GM12892 (cell line): ENCODE measurements at places on chromosomes 4 and X.

DNA sequence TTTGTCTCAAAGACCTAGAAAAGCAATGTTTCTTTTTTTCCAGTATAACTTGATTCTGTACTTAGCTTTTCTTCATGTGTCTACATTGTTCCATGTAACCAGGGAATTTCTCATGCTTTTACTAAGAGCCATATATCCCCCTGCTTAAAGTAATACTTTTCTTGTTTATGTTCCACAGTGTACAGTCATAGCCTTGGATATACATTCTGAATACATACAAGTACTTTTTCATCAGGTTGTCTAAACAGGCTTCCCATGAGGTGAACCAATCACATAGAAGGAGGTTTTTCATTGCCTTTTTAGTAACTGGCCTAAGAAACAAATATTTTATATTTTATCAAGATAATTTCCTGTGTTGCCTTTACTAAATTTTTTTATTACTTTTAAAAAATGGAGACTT lies 52.8 kb downstream of the SLC2A9 start:
- no peak for DNase-seq

DNA sequence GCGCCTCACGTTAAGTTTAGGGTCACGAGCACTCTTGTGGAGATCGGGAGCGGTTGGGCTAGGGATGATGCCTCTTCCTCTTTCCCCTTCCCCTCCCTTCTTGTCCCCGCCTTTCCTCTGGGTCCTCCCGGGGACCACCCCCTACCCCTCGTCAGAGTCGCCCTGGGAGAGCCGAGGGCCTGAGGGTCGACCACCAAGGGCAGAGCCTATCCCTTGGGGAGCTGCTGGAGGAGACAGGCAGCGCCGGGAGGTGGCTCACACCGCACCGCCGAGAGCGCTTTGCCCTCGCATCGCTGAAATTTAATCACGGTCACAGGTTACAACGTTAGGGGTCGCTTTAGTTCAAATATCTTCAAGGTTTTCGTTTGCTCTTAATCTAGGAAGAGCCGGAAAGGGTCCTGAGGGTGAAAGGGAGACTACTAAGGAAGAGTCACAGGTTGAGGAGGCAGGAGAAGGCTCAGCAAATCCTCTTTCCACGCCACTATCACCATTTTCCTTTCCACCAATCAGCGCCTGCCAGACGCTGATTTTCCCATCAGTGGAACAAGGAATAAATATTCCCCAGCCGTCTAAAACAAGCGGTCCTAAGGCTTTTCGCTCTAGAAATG lies 528 bp upstream of the SNCA start:
- no peak for DNase-seq

DNA sequence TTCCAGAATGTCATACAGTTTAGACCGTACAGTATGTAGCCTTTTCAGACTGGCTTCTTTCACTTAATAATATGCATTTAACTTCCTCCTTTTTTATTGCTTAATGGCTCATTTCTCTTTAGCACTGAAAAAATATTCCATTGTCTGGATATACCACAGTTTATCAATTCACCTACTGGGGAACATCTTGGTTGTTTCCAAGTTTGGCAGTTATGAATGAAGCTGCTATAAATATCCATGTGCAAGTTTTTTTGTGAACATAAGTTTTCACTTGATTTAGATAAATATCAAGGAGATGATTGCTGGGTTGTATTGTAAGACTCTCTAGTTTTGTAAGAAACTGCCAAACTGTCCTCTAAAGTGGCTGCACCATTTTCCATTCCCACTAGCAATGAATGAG lies 375.5 kb downstream of the PCDH18 start:
- no peak for DNase-seq

DNA sequence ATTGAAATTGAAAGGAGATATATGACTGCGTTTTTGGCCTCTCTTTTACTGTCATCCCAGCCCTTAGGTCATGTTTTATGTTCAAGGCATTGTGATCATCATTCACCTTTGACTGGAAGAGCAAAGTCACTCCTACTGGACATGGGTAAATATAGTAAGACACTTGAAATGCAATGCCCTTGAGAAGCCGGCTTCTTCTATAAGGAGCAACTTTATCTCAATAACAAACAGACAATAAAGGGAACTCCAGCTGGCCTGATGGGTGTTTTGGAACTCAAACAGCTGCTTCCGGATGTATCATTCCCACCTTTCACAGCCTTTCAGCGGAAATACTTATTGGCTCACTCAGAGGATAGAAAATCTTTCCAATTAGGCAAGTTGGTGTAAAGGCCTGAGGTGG lies 65.1 kb upstream of the C4orf54 start:
- no peak for DNase-seq

DNA sequence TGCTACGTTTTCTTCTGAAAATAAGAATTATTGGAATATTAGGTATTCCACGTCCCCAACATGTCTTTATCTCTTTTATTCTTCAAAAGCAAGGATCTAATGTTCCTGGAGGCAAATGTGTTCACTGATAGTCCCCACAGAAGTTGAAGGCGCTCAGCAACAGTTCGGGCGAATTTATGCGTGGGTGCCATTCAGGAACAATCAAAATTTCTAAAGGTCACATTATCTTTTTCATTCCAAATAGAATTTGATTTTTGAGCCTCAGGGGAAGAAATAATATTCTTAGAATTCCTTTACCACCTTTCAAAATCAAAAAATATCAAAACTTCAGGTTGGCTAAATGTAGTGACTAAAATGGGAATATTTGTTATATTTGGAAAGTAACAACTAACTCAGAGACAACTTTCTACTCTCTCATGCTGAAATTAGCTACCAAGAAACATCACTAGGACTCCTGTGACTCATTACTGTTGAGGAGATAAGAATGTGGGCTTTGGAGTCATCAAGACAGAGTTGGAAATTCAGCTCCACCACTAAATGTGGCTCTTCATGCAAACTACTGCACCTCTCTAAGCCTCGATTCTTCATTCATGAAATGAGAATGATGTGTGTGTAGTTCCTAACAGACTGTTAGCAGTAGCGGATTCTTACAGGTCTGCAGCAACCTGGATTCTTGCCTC lies 72.3 kb upstream of the KIT start:
- DNase-seq = no peak

DNA sequence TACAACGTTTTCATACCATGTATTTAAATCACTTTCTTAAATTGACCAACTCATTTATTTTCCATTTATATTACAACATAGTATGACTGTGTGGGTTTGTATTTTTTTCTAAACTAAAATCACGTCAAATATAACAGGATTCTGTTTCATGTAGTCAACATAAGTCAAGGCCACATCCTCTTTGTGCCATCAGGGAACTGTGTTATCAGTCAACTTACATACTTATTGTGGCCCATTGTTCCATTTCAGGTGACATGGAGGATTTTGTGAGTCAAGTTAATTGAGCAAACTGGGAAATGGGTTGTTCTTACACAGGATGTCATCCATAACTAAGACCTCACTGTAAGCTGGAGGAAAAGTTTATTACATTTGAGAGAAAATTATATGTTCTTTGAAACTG lies 35.9 kb downstream of the STK26 start:
- DNase-seq = no peak

- no peak for DNase-seq
These were observed 55.2 kb upstream of the IL1RAPL2 start for GRCh38 chrX:104510801-104511200.

- no peak for DNase-seq
These were observed 22.8 kb downstream of the PACRGL start for GRCh38 chr4:20723019-20723418.

- DNase-seq = no peak
These were observed 189.2 kb downstream of the SHROOM3 start for GRCh38 chr4:76624241-76624681.

DNA sequence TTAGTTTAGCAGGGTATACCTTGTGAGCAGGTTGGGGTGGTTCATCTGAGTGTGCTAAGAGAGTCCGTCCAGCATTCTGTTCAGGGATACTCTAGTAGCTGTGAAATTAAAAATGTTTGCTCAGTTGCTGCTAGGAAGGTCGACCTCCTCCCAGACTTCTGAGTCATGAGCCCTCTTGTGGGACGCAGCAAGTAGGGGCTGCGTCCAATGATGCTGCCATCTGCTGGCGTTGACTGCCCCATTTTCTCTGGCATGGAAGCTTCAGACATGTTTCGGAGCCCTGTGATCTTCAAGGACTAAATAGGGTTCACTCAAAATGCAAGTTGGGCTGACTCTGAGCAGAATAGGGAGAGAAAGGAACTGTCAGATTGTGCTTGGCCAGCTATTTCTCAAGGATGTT lies 201.0 kb upstream of the ARSJ start:
- DNase-seq = no peak

DNA sequence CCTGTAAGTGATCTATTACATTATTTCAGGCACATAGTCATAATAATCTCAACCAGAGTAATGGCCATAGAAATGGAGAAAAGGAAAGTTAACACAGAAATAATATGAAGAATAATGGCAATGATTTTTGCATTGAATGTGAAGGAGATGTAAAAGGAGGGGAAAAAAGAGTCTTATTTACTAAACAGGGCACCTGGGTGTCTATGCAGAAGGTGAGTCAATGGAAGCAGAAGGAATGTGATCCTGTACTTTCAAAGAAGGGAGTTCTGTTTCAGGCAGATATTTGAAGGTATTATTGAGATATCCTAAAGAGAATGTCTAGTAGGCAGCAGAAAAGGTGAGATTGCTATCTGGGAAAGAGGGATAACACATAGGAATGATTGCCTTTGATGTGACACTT lies 279.9 kb downstream of the INPP4B start:
- DNase-seq = no peak

DNA sequence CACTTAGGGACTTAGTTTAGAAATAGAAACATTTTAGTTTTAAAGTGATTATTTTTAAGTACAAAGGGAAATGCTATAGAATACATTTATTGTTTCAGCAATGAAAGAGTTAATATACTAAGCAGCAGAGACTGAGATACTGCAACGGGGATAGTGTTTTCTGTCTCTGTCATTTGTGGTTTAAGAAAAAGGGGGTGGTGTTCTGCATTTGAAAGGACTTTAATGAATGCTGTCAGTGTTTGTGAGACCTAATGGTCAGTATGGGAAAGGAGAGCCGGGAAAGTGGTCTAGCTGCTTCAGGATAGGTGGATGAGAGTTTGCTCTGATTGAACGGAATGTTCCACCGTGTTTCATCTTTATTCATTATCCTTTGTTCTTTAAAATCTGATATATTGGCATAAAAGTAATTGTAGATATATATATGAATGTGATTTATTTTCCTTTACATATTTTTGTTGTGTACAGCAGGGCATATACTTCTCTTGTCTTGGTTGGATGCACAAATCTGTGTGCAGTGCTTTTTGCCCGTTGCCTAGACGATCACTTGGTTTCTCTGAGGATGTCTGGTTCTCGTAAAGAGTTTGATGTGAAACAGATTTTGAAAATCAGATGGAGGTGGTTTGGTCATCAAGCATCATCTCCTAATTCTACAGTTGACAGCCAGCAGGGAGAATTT lies at the start of gene KLHL5:
Gene KLHL5, plus strand, starts transcription at position 139 of the 676 bp plus-strand sequence. Its CDS starts 421 bp downstream, at position 560.
- no peak for DNase-seq

GRCh38 chr4:153533387-153533786 lies 67.2 kb downstream of the TMEM131L start:
- no peak for DNase-seq

- no peak for DNase-seq
These were observed 24.4 kb downstream of the TSPAN5 start for GRCh38 chr4:98634061-98634460.

DNA sequence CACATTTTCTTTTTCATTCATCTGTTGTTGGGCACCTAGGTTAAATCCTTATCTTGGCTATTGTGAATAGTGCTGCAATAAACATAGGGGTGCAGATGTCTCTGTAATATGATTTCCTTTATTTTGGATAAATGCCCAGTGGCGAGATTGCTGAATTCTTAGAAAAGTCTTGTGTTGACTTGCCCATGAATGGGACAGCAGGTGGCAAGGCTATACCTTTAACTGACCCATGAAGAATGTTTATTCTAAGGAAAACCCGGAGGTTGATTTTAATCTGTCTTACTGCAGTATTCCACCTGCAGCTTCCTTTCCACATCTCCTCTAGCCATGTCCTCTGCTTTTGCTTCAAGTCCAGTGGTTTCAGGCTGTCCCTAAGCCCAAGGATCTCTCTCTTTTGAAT lies 220.6 kb downstream of the SNCA start:
- no peak for DNase-seq
